Body of pancreas (tissue), 4 donors: ENCODE measurements at places on chromosomes 1 and 21. TPM values are rescaled to one million over a fixed set of nuclear protein-coding genes. Genes with fewer than 3 reads are reported as not detected.

AVPR1B gene
- not detected for total RNA-seq

HSD3B2 gene
- not detected for total RNA-seq

FAM131C gene
- not detected for total RNA-seq

GRCh38 chr1:177128665-177129281 is 35.7 kb downstream of the ASTN1 start:
- no peaks in the 10 kb centered on the region for H3K4me1 ChIP-seq
- DNase-seq, result no peak
- no peaks in the 10 kb centered on the region for H3K36me3 ChIP-seq

DNA sequence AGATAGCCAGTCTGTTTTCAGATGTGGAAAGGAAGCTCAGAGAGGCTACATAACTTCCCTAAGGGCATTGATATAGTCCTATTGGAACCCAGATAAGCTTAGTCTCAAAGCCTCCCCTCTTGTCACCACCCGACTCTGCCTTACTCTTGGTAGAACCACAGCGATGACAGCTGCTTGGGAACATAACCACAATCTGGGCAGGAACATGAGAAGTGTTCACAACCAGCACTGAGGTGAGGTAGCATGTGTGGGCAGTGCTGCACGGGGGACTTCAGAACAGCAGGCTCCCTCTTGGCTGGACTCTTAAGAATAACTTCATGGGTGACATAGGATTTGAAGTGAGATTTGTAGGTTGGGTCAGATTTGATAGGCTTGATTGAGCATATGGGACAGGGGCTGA is 9.3 kb upstream of the S100A10 start:
- no peaks in the 10 kb centered on the region for H3K36me3 ChIP-seq
- H3K27ac ChIP-seq, result no peak overlapping the region
- H3K4me1 ChIP-seq, result no peaks in the 10 kb centered on the region

DNA sequence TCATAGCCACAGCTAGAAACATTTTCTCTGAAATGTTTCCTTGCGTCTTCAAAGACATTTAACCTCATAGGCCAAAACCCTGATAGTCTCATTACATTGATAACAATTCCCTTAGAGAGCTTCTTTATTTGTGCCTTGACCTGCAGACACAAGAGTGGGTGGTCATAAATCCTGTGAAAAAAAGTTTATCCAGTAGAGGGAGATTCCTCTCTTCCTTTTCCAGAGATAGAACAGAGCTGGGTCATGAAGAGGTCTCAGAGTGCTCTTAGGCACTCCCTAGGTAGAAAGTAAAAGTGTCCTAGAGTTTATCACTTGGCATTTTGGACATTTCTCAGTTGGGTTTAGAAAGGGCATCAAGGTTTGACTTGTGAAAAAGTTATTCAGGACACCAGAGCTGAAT is 426.1 kb downstream of the NUF2 start:
- no peaks in the 10 kb centered on the region for H3K27me3 ChIP-seq
- H3K27ac ChIP-seq, result no peak overlapping the region
- H3K36me3 ChIP-seq, result no peaks in the 10 kb centered on the region
- DNase-seq, result no peak
- H3K4me3 ChIP-seq, result no peak overlapping the region
- H3K4me1 ChIP-seq, result no peaks in the 10 kb centered on the region
